Activated CD4-positive, alpha-beta T cell treated with anti-CD3 and anti-CD28 coated beads for 4 hours (primary cell): ENCODE measurements at places on chromosomes 1 and 21.

DNA sequence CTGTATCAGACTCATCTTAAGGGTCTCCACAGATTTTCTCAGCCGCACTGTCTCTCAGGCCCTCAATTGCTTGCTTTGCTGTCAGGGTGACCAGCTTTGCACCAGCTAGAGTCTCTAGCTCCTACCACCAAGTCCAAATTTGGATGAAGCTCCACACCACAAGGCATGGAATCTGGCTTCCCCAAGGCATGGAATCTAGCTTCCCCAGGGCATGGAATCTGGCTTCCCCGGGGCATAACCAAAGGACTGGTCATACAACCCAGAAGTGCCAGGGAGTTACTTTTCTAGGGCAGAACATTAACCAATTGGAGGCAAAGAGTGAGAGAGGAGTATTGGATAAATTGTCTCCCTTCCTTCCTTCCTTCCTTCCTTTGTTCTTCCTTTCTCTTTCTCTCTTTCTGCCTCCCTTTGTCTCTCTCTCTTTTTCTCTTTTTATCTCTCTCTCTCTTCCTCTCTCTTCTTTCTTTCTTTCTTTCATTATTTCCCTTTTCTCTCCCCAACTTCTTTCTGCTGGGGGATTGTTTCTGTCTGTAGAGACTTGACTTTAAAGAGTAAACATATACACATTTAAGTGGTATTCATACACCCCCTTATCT is 76.9 kb upstream of the HAO2 start:
- DNase-seq: no peak

GRCh38 chr1:112995890-112996289 is 39.9 kb upstream of the SLC16A1 start:
- DNase-seq: no peak

DNA sequence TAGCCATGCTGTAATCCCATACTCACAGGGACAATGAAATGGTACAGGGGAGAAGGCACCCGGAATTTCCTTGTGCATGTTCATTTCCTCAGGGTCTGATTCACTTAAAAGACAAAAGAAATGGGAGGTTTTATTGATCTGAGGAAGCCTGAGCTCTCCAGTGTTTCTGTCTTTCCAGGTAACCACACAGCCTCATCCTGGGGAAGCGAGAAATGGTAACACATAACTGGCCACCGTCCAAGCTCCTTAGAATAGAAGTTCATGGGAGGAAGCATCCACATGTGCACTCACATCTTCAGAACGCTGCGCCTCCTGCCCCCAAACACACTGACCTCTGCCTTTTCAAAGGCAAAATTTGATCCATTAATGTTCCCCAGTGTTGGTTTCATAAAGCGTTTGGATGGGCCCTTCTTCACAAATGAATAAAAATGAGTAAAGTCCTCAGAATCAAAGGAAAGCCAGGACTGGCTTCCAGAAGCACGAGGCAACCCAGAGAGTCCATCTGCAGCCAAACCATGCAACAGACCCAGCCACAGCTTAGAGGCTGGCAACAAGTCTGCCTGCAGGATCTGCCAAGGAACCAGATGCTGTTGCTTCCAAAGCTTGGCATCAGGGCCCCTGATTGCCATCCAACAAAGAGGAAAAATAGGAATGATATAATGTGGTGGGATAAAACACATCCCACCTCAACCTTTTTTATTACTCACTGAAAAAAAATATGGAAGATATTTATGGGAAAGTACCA is 120.3 kb downstream of the ZBTB18 start:
- no peak for DNase-seq

DNA sequence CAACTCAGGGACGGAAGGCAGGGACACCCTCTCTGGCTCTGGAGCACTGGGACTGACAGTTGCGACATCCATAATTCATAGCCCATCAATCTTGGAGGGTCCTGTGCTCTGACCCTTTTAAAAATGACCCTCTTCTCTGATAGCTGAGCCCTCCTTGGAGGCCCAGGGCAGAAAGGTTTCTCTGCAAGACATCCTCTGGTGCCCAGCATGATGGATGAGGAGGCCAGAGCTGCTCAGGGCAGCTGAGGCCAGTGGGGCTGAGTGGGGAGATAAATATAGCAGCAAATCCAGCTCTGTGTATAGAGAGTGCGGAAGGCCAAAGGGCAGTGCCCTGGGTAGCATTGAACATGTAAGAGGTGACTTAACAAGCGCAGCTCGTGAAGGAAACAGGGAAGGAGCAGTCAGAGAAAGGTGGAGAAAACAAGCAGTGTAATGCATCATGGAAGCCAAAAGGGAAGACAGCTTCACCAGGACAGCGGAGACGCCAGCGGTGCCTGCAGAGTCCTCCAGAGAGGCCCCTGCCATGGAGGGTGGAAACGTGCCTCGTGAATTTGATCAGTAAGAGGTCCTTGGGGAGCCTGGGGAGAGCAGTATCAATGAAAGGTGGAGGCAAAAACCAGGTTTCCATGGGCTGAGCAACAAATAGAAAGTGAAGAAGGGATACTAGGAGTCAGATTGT is 50.4 kb upstream of the FMOD start:
- no peak for DNase-seq

- no peak for DNase-seq
Measured at GRCh38 chr1:73820843-73821242, 377.1 kb downstream of the LRRIQ3 start.

DNA sequence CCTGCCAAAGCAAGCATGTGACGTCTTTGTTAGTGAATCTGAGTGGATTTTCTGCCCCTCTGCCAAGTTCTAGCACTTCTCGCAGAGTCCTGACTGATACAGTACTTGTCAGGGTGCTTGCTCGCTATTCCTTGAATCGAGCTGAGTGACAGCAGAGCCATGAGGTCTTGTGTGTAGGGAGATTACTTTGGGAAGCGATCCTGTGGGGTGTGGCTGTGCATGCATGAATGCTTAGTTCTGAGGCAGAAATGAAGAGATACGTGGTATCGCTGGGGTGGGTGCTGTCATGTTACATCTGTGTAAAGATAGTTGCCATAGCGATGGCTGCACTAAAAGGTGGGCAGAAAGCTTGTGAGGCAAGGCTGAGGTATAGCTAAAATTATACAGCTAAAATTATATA is 19.3 kb upstream of the DNAJC28 start:
- DNase-seq: no peak

DNA sequence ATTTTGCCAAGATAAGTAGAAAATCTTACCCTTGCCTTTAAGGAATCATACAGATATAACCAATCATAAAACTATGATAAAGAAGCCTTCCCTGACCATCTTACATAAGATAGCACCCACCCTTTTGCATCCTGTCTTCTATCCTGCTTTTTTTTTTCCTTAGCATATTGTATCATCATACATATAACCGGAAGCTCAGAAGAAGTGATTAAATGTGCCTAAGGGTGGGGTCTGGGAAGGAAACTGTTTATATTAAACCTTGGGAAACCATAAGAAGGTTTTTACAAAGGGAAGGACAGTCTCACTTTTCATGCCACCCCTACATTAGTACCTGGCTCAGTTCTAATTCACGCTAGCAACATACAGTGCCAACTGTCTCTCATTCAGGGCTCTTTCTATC is 66.8 kb downstream of the LUZP1 start:
- no peak for DNase-seq

DNA sequence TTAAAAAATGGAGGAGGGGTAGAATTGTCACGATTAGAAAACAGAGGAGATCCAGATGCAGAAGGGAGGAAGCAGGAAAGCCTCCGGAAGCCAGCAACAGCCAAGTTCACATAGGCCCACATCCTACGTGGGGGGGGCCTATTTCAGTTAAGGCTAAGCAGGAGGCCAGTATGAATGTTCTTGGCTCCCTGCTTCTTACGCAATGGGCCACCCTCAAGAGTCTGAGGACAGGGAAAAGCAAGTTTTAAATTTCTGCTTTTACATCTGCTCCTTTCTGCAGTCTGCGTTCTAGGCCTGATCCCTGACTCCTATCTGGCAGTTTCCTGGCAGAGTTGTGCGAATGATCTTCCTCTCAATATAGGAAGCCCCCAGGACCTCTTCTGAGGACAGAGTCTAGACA is 30.6 kb downstream of the RABIF start:
- DNase-seq: no peak

DNA sequence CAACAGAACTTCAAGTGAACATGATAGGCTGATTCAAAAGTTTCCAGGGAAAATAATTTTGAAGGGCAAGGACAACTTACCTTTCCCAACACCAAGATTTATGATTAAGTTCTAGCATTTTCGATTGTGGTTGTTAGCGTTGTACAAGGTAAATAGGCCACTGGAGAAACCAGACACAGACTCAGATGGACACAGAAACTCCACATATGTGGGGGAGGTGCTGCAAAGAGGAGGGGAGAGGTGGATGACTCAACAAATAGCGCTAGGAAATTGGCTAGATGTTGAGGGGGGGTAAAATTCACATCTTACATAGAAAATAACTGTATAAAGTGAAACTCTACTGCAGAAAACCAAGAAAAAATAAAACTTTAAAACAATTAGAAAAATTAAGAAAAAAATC is 564.4 kb downstream of the MATN1 start:
- no peak for DNase-seq

- DNase-seq: no peak
Measured at GRCh38 chr1:205547936-205548827, 43.7 kb downstream of the CDK18 start.

DNA sequence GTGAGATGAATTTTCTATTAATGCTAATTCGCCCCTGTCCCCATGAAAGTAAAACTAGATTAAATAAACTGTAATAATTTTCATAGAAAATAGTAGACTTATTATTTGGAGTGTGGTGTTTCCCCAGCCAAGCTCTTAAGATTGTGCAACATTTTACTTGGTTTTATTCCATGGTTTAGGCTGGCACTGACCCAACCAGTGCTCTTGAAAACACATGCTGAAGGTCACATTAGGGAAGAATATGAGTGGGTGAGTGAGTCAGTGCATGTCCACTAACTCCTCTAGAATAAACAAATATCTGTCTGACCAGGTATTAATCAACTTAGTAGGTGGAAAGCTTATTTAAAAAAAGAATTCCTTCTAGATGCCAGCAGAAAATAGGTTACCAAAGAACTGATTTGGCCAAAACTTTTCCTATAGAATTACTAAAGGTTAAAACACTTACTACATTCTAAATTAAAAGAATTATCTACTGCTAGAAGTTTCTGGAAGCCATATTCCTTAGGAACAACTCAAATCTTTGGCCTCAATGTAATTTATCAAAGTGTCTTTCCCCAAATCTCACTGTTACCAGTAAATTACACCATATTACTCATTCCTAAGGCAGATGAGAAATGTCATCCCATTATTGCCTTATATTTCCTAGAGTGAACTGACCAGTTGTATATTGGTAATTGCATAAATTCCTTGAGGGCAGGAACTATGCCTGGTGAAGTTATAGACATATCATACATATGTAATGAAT is 89.7 kb upstream of the RGS1 start:
- DNase-seq: no peak

GRCh38 chr21:14707511-14708020 is 161.5 kb upstream of the SAMSN1 start:
- DNase-seq: no peak
